ENCODE measurements at places on chromosomes 12 and 14.

GRCh38 chr14:37437490-37437889 is 157.6 kb downstream of the FOXA1 start:
- DNase-seq, result no peak

- no peak for DNase-seq
These were observed 392.3 kb downstream of the RAD51B start for GRCh38 chr14:68211886-68212285.

GRCh38 chr12:54378796-54379397 is 5.6 kb downstream of the ZNF385A start:
- no peak for DNase-seq

GRCh38 chr12:68036642-68037041 is 47.4 kb downstream of the IFNG-AS1 start:
- no peak for DNase-seq

- DNase-seq, result no peak
These were observed 181.1 kb upstream of the HIF1A start for GRCh38 chr14:61513986-61514830.

GRCh38 chr12:106265116-106265515 is 17.3 kb upstream of the CKAP4 start:
- no peak for DNase-seq

DNA sequence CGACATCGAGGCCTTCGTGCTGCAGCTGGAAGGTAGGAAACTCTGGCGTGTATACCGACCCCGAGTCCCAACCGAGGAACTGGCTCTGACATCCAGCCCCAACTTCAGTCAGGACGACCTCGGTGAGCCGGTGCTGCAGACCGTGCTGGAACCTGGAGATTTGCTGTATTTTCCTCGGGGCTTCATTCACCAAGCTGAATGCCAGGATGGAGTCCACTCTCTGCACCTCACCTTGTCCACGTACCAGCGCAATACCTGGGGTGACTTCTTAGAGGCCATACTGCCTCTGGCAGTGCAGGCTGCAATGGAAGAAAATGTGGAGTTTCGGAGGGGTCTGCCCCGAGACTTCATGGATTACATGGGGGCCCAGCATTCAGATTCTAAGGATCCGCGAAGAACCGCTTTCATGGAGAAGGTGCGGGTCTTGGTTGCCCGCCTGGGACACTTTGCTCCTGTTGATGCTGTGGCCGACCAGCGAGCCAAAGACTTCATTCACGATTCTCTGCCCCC is 1.4 kb downstream of the RIOX1 start:
- no peak for DNase-seq

DNA sequence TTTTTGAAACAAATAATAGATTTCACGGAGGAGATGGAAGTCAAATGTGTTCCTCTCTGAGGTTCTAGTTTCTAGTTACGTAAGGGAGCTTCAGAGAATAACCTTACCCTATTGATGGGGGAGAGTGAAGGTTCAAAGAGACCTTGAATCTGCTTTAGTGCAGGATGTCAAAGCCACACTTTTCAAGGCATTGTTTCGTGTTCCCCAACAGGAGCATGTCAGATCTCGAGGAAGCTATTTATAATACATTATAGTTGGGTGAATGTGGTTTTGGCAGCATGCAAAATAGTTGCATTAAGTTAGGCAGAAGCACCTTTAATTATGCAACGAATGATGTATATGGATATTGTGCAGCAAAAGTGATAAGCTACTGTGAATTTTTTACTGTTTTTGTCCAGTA is 614.9 kb downstream of the SLC16A7 start:
- DNase-seq, result no peak

DNA sequence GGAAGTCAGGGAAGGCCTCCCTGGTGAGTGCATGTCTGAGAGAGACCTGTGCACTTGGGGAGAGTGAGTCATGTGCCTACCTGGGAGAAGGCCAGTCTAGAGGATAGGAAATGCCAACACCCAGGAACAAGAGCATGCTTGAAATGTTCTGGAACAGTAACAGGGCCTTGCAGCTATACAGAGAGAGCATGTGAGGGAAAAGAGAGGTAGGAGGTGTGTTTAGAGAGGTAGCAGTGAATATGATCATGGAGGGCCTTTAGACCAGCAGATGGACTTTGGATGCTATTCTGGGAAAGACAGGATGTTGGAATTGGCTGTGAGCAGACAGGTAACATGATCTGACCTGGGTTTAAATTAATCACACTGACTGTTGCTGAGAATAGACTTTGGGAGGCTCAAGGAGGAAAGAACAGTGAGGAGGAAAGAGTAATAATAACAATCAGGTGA is 1143.6 kb downstream of the FLRT2 start:
- no peak for DNase-seq

GRCh38 chr12:80821513-80822000 is 104.8 kb downstream of the MYF5 start:
- no peak for DNase-seq

DNA sequence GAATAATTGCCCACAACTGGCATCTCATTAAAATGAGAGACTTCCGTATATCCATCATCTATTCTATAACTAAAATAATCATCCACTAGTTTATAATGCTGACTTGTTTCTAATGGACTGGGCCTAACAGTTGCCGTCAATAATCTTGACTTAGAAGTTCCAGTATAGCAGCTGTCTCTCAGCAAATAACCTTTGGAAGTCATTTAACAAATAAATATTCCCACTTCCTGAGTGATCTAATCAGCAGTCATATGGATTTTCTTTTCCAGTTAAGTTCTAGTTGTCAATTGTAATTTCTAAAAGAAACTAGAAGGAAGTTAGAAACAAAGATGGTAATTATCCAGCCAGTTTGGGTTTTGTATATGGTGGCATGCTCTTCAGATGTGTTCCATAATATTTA is 177.8 kb downstream of the GXYLT1 start:
- no peak for DNase-seq

DNA sequence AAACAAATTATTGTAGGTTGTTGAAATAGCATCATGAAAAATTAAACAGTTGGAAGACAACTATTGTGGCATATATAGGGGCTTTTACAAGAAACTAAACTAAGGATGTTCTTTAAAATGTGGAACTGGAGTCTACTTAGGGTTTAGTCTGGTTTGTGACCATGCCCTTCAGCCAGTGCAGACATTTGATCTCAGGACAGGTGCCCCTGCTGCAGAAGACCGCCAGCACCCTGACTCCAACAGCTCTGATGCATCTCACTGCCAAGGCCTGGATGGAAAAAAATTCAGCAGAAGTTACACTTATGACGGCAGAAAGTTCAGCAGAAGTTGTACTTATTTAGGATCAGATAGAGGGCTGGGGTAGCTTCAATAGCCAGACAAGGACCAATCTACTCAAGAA is 51.5 kb downstream of the TMEM117 start:
- DNase-seq, result no peak

- DNase-seq, result no peak
These were observed 4.7 kb upstream of the NCKAP5L start for GRCh38 chr12:49832836-49833421.

GRCh38 chr14:20334017-20334416 is 938 bp upstream of the CCNB1IP1 start:
- no peak for DNase-seq

DNA sequence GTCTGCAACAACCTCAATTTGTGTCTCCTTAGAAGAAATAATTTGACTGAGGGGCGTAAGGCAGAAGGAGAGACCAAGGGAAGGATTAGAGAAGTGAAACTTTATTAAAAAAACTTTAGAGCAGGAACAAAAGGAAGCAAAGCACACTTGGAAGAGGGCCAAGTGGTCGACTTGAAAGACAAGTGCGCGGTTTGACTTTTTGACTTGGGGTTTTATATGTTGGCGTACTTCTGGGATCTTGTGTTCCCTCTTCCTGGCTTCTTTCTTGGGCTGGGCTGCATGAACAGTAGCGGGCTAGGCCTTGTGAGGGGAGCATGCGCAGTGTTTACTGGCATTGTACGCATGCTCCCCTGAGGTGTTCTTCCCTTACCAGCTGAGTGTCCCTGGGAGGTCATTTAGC is 369.3 kb upstream of the DCN start:
- no peak for DNase-seq

- DNase-seq, result no peak
These were observed 81.1 kb downstream of the ESR2 start for GRCh38 chr14:64213086-64213485.

- no peak for DNase-seq
These were observed 1.5 kb downstream of the STYK1 start for GRCh38 chr12:10672231-10672868.

DNA sequence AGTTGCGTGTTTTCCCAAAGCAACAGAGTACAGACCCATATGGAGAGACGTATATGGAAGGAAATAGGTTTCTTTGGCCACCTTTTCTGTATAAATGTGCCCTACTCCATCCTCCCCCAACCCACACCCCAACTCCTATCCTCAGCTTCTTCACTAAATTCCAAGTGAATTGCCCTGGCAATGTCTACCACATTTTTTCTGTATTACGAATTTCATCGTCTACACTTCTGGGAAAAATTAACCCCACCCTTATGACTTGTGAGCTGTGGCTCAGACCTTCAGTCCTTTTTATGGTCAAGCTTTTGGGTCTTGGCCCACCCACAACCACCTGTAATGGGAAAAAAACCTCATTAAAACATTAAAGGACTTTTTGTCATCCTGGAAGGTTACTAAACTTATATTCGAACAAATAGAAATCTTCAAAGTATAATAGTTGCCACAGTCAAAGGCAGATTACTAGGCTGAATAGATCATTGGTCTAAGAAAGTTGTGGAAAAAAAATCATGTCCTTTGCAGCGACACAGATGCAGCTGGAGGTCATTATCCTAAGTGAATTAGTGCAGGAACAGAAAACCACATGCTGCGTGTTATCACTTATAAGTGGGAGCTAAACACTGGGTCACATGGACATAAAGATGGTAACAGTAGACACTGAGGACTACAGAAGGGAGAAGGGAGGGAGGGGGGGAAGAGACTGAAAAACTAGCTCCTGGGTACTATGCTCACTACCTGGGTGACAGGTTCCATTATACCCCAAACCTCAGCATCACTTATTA is 15.7 kb upstream of the NFKBIA start:
- DNase-seq, result no peak

- no peak for DNase-seq
These were observed 2.4 kb upstream of the CISTR start for GRCh38 chr12:53754188-53754585.

DNA sequence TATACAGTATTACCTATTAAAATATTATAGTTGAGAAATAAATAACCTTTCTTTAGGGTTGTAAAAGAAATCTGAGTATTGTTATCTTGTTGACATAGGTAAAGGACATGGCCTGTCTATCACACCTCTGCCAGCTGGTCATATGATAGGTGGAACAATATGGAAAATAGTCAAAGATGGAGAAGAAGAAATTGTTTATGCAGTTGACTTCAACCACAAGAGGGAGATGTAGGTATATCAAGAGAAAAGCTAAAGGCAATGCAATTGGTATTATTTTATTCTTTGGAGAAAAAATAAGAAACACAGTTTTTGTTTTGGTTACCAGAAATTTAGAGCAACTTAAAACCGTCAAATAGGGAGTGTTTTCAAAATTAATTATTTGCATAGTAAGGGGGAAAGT is 13.5 kb downstream of the CPSF2 start:
- no peak for DNase-seq

GRCh38 chr14:76467711-76468155 is 91.8 kb downstream of the ESRRB start:
- DNase-seq, result no peak

DNA sequence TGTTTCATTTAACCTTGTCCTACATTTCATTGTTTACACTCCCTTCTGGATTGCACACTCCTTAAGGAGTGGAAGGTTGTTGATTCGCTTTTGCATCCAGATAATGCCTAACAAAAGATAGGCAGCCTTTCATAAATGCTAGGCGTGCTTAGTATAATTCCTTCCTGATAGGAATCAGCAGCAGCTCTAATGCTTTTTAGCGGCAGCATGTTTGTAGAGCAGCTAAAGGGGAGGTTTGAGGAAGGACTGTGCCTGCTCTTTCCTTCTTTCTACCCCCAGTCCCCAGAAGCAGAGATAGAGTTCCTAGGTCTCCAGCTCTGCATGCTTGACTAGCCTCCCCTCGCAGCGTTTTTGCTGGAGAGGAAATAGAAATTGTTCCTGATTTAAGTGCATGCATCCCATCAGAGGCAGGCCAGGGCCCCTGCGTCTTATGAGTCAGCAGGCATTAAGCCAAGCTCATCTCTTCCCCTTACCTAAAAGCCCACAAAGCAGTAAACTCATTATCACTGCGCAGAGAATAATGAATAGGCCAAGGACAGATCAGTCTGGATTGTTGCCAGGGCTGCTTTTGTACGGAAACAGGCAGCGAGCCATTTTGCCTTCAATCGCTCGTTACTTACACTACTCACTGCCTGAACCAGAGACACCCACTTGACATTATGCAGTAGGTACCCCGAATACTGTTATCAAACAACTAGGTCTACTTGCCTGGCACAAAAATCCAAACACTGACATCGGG is 14.0 kb upstream of the TBPL2 start:
- no peak for DNase-seq

GRCh38 chr12:11822081-11822834 is 172.8 kb downstream of the ETV6 start:
- DNase-seq, result peak; percentile 72

DNA sequence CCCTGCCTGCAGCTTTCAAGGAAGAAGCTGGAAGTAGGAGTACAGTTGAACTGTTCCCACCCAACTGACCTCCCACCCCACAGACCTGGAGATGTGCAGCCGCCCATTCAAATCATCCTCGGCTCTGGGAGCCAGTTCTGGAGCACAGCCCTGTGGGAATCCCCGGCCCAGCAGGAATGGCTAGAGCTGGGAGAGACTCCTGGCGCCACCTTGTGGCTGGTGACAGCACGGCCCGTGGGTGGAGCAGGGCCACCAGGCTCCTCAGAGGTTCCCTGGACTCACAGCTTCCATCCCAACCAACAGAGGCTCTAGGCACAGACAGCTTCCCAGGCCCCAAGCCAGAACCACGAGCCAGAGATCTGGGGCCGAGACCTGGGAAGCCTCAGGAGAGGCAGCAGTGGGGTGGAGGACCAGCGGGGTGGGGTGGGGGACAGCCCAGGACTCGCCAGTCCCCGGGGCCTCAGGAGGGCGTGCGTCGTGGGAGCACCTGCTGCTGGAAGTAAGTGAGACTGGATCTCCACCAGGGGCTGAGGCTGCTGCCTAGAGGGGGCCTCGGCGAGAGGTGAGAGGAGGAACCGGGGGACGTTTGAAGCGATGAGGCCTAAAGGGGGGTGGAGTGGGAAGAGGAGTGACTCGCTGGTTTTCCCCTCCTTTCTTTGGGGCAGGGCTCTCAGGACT is 43.4 kb downstream of the RNF34 start:
- DNase-seq, result peak; percentile 75

All from stimulated activated CD4-positive, alpha-beta T cell treated with anti-CD3 and anti-CD28 coated beads, Interleukin-4, amount 100 ng/mL, for 24 hours (primary cell).